ENCODE measurements at places on chromosomes 2 and 18.

- no peak for DNase-seq
Observed at GRCh38 chr2:239675826-239676715, 275.3 kb upstream of the HDAC4 start.

DNA sequence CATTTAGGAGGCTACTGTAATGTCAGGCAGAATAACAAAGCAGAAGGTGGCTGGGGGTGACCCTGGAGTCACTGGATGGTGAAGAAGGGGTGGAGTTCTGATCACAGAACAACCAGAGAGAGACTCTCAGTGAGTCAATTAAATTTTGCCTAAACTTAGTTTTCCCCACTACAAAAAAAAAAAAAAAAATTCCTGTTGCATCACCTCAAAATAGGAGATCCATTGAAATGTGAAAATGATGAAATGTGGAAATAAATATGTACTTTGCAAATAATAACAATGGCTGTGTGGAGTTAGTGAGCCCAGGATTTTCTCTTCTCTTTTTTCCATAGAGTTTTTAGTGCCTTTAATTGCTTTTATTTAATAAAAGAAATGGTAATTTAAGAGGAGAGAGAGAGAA is 165.5 kb downstream of the GFPT1 start:
- DNase-seq, result no peak

GRCh38 chr2:189441709-189442074 is 418 bp downstream of the WDR75 start:
- DNase-seq, result no peak

DNA sequence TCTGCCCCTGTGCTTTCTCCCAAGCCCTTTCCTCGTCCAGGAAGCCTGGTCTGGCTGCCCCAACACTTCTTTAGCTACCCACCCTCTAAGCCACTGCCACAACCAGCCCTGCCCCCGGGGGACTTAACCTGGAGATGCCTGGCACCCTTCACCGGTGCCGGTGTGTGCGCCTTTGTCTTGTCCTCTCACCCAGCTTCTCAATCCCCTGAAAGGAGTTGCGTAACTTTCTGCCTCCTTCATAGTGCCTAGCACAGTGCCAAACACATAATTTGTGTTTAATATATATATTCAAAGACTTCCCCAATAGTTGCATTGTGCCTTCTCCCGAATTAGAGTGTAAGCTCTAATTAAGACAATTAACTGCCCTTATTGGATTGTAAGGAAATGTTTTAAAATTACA is 70.6 kb downstream of the ALK start:
- DNase-seq, result no peak

DNA sequence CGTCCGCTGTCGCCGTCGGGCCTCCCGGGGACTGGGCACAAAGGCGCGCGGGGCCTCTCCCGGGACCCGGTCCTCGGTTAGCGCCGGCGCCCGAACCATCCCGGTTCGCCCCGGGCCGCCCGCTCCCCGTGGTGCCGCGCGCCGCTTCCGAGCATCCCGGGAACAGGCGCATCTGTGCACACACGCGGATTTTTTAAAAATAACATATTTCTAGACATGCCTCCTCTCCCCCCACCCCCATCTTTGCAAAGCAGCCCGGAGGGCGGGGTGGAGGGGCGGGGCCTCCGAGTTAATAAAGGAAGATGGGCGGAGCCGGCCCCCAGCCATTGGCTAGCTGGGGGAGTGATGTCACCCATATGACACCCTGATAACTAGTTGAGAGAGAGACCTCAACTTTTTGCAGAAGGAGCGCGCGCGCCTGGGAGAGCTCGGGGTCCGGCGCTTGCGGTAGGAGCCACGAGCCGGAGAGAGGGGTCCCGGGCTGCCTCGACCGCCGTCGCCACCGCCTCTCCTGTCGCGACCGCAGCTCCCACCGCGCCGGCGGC is at the start of gene SOX11:
TSS of gene SOX11 (plus strand) at position 400 of the 545 bp plus-strand sequence. CDS start 338 bp downstream, outside the sequence.
- no peak for DNase-seq

DNA sequence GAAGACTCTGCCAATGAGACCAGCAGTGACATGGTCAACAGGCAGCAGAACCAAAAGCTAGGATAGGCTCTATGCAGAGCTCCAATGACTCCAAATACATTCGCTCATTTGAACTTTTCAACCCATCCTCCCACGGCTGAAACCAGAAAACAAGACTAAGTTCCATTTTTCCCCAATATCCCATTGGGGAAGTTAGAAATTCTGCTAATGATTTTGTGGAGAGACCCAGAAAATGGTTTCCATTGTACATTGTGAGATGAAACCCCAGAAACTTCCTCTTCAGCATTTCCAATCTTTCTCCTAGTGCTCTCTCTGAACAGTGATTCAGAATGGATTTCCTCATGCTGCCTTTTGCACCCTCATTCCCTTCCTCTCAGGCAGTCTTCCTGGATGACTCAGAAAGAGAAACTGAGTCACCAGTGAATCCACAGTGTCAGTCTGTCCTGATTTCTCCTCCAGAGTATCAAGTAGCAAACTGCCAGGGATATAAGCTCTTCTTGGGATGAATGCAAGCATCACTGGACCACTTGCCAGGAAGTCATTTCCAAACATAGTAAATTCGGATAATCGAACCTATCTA is 467.7 kb upstream of the ID2 start:
- DNase-seq, result no peak

DNA sequence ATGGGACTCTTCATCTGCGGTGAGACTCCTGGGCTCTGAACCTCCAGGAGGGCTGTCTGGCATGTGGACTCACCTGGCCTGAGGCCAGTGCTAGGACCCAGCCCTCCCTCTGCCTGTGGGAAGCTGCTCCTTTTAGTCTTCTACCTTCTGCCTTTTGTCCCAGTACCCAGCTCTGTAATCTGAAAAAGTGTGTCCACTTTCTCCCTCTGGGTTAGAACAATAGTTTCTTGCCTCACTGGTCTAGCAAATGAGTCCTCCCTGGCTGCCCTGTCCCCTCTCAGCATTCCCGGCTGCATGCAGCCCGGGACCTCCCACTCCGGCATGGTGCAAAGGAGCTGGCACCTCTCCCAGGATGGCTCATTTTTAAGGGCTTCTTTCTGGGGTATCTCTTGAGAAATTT is 25.9 kb downstream of the GKN2 start:
- DNase-seq, result no peak

DNA sequence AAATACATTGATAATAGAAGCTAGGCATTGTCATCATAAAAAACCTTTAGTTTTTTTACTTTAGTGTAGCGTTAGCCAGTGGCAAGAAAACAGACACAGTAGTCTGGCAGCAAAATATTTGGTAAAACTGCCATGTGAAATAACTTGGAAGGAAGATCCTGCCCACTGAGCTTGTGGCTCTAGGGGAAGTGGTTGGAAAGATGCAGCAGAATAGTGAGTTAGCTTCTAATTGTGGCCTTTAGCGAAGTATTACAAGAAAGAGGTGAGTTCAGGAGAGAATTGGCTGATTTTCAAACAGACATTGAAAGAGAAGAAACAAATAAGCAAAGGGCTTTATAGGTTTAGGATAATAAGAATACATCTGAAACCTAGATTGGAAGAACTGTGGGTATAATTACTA is 1887.8 kb upstream of the CELF4 start:
- DNase-seq, result no peak
